ENCODE measurements at places on chromosomes 11 and 22.
A peak's percentile ranks its signal among the peaks of the same experiment; 100 is the strongest.

DNA sequence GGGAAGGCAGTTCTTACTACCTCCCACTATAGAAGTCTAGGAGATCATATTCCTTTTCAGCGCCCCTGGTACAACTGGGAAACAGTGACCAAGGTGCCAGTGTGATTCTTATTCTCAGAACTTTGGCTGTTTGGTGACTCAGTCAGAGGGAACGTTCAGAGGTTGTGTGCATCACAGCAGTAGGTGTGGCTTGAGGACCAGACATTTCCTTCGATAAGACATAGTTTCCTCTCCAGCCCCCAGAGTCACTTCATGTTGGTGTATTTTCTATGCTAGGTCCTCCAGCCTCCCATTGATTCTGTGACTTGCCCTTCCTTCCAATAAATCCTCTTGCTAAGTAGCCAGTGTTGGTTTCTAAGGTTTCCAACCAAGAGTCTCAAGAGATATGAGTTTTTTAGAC is 171.9 kb upstream of the MPPED2 start:
- H3K4me3 ChIP-seq, result no peak overlapping the region
- H3K36me3 ChIP-seq, result no peaks in the 10 kb centered on the region
- H3K27ac ChIP-seq, result no peak overlapping the region
- no peak for DNase-seq
- H3K27me3 ChIP-seq, result no peaks in the 10 kb centered on the region
- no peaks in the 10 kb centered on the region for H3K4me1 ChIP-seq

- peaks cover 9% of the 10 kb centered on the region for H3K36me3 ChIP-seq
- peak overlapping the region; percentile 98 for H3K4me3 ChIP-seq
- H3K4me1 ChIP-seq, result peaks cover 13% of the 10 kb centered on the region
- peak overlapping the region; percentile 79 for H3K27ac ChIP-seq
- DNase-seq, result peak; percentile 10
These were observed 695 bp downstream of the PEX26 start for GRCh38 chr22:18078329-18079041.

DNA sequence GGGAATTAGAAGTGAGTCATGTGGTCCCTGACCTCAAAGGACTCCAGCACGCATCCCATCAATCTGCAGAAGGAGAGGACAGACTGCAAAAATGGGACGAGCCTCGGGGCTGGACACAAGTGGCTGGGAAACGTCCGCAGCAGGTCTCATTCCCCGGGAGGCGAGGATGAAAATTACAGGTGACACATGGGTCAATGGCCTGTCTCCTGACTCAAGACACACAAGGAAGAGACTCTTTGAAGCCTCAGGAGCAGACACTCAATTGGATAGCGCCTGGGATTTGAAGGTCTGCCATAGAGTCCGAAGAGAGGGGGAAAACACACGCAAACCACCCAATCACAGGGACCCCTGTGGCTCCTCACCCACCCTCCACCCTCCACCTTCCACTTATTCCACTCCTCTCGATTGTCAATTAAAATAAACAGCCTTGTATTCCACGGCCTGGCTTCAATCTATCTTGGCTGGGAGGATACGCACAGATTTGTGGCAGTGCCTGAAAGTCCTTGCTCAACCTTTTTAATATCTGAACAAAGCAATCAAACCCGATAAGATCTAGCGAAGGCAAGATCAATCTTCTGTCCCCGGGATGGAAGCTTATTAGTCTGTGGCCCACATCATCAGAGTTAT is 101.8 kb upstream of the CADM1 start:
- no peak overlapping the region for H3K4me3 ChIP-seq
- peaks cover 13% of the 10 kb centered on the region for H3K4me1 ChIP-seq
- no peak overlapping the region for H3K27ac ChIP-seq
- DNase-seq, result no peak
- H3K27me3 ChIP-seq, result peaks cover 7% of the 10 kb centered on the region

- no peak overlapping the region for H3K4me3 ChIP-seq
- no peak overlapping the region for H3K27ac ChIP-seq
- no peaks in the 10 kb centered on the region for H3K27me3 ChIP-seq
- H3K4me1 ChIP-seq, result no peaks in the 10 kb centered on the region
These were observed 8.7 kb downstream of the OR52A5 start for GRCh38 chr11:5129457-5129877.

- no peaks in the 10 kb centered on the region for H3K36me3 ChIP-seq
- DNase-seq, result no peak
- no peak overlapping the region for H3K27ac ChIP-seq
- peaks cover 6% of the 10 kb centered on the region for H3K4me1 ChIP-seq
- no peak overlapping the region for H3K4me3 ChIP-seq
These were observed 22.7 kb upstream of the RRM1 start for GRCh38 chr11:4071914-4072313.

- H3K4me1 ChIP-seq, result no peaks in the 10 kb centered on the region
- no peak overlapping the region for H3K27ac ChIP-seq
- H3K4me3 ChIP-seq, result no peak overlapping the region
- no peak for DNase-seq
- H3K27me3 ChIP-seq, result no peaks in the 10 kb centered on the region
These were observed 100.4 kb downstream of the ARL14EP start for GRCh38 chr11:30423279-30423648.

DNA sequence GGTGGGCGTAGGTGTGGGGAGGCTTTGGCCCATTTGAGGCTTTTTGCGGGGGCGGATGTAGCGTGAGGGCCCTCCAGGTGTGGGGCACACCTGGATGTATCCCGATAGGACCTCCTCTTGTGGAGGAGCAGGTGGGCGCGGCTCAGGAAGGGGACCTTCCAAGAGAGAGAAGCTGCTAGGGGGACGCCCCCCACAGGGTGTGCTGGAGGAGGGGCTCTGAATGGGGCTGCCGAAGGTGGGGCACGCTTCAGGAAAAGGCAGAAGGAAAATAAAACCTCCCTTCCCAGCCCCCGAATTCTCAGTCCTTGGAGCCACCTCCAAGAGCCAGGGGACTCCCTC is 621 bp downstream of the SGSM1 start:
- DNase-seq, result no peak
- no peaks in the 10 kb centered on the region for H3K4me1 ChIP-seq

- peak; percentile 83 for DNase-seq
- H3K4me1 ChIP-seq, result peaks cover 54% of the 10 kb centered on the region
- H3K36me3 ChIP-seq, result peaks cover 25% of the 10 kb centered on the region
These were observed 2.0 kb downstream of the SERPINH1 start for GRCh38 chr11:75563978-75564552.
